EH (cell line): ENCODE measurements at places on chromosomes 5 and 9.

GRCh38 chr5:33072296-33072695 is 361.2 kb downstream of the NPR3 start:
- DNase-seq: no peak

GRCh38 chr5:172939071-172939470 is 20.2 kb upstream of the RPL26L1 start:
- DNase-seq: peak; percentile 68

GRCh38 chr9:134781591-134782302 is 98.9 kb upstream of the FCN2 start:
- no peak for DNase-seq

DNA sequence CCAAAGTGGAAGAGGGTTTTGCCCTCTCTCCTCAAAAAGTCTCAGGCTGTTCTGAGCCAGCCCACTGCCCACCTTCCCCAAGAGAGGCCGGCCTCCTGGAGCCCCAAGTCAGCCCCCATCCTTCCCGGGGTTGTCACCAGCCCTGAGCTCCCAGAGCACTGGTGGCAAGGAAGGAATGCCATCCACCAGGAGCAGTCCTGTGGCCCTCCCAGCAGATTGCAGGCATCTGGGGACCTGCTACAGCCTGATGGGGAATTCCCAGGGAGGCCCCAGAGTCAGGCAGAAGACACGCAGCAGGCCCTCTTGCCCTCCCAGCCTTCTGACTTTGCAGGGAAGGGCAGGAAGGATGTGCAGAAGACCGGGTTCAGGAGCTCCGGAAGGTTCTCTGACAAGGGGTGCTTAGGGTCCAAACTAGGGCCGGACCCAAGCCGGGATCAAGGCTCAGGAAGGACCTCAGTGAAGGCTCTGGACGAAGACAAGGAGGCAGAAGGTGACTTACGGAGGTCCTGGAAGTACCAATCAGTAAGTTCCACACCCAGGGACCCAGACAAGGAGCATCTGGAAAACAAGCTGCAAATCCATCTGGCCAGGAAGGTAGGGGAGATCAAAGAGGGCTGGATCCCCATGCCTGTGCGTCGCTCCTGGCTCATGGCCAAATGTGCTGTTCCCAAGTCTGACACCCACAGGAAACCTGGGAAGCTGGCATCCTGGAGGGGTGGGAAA is 3.7 kb downstream of the SPATA31E1 start:
- DNase-seq: no peak

- no peak for DNase-seq
Measured at GRCh38 chr5:147075187-147075586, 159.6 kb upstream of the STK32A start.

GRCh38 chr5:1995491-1995890 is 112.8 kb upstream of the IRX4 start:
- DNase-seq: no peak

- no peak for DNase-seq
Measured at GRCh38 chr5:110807169-110807568, 68.4 kb downstream of the SLC25A46 start.

DNA sequence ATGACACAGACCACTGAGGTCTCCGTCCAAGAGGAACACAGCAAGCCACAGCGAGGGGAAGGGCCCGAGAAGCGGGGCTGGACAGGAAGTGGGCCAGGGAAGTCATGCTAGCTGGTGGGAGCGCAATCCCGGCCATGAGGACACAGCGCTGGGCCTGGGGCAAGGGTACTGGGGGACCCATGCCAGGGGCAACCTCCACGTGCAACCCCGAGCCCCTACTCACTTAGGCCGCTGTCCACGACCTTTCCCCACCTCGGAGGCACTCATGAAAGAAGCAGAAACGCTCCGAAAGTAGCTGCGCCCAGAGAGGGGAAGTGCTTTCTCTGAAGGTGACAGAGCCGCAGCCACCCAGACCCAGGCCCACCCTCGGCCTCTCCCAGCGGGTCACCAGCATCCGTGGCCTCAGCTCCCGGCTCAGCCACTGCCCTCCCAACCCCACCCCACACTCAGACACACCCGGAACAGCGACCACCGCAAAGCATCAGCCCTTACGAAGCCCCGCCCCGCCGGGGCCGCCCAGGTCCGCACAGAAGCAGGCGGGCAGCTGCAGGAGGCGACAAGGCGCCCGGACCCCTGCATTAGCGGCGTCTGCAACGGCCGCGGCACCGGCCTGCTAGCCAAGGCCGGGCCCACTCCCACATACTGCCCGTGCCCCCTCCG is 782 bp downstream of the BICD2 start:
- peak; percentile 42 for DNase-seq

- peak; percentile 20 for DNase-seq
Measured at GRCh38 chr9:101409079-101409477, 10.4 kb downstream of the ZNF189 start.

DNA sequence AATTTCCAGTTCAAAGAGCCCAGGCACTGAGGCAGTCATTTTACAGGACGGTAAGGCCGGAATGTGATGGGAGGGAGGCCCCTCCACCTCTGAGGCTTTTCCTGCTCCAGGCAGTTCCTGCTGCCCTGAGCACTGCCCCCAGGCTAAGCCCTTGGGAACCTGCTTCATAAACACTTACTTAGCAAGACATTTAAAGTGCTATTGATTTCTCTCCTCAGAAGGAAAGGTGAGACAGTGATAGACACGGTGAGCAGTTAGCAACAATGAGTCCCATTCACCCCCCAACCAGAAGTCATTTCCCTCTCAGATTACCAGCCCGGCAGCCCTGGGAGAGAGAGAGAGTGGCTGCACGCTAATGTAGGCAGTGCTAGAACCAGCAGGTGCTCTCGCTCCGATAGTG is 462.5 kb downstream of the SPOCK1 start:
- DNase-seq: no peak

DNA sequence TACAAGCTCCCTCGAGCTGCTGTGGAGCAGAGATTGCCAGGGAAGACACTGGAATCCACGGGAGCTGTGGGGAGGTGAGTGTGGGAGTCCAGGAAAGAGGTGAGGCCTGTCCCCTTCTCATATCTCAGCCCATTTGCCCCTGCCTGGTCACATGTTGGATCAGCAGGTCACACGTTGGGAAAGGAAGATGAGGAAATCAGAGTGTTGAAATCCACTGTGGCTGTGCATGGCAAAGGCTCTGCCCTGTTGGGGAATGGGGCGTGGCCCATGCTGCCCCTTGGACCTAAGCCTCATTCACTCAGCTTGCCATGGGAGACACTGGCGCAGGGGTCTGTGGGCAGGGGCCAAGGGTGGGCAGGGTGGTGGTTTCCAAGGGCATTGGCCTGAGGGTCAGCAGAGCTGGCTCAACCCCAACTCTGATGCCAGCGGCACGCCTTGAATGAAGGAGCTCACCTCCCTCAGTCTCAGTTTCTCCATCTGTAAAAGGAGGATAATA is 85.4 kb upstream of the CPEB4 start:
- peak; percentile 39 for DNase-seq

- no peak for DNase-seq
Measured at GRCh38 chr5:75584641-75585040, 26.6 kb upstream of the ANKDD1B start.

DNA sequence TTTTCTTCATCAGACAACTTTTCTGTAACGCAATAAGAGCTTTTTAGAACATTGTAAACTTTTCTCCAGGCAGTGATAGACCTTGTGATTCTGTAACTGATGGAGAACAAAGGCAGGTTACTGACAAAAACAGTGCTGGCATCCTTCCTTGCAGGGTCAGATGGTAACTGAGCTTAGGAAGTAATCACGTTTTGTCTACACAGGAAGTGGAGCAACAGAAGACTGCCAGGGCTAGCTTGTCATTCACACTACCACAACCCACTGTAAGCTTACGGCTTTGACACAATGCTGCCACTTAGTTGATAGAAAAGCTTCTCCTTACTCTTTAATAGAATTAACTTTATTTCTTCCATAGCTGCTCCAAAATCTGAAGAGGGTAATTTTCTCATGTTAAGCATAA is 46.8 kb downstream of the FBN2 start:
- peak; percentile 41 for DNase-seq

DNA sequence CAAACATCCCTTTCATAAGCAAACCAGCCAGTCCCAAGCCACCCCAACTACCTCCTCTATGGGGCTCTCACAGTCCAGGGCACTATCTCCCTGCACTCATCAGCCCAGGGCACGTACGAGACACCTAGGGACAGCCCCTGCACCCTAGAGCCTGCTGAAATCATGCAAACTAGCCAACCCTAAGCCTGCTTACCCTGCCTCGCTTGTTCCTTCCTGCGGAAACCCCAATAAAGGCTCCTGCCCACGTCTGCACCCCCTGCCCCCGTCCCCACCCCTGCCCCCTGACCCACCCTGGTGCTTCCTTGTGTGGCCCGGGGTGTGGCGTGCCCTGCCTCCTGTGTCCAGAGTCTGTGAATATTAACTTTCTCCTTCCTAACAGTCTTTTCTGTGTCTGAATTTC is 135.9 kb downstream of the GADD45G start:
- no peak for DNase-seq

DNA sequence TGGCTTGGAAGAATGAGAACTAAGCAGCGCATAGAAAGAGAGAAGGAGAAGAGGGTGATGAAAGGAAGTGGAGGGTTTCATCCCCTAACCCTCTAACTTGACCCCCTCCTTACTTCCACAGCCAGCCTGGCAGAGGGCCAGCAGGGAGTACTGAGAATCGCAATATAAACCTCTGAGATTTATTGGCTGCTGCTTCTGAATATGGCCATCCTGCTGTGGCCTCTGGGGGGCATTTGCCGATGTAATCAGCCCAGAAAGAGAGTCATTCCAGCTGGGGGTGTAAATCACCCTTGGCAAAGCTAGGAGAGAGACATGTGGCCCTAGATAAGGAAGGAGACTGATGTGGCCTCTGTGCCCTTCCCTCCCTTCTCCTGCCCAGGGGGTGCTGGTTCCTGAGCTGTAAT is 960 bp upstream of the GFRA3 start:
- peak; percentile 5 for DNase-seq

DNA sequence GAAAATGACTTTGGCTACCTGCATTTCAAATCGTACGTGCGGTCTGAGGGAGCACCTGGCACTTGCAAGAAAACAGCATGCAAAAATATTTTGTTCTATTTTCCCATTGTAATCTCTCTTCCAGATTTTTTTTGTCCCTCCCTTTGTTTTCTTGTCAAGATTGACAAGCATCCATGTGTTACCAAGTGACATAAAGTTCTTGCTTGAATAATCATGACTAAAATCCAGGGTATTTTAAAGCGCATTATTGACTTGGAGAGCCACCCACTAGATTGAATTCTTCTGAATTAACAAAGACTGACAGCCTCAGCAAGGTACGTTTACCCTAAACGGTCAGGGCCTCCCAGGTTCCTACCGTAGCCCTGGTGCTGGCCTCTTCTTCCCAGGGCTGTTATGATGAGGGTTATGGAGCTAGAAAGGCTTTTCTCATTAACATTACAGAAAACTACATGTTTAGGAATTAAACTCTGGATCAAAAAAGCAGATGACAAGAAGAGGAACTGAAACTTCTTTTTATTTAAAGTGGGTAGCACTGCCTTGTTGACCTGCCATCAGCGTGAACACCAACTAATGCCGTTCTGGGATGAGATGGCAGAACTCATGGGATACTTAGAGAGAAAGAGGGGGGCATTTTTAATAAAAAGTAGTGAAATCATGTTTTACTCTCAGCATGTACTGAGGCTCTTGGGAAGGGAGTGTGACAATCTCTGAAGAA is 297.0 kb downstream of the EFNA5 start:
- no peak for DNase-seq

DNA sequence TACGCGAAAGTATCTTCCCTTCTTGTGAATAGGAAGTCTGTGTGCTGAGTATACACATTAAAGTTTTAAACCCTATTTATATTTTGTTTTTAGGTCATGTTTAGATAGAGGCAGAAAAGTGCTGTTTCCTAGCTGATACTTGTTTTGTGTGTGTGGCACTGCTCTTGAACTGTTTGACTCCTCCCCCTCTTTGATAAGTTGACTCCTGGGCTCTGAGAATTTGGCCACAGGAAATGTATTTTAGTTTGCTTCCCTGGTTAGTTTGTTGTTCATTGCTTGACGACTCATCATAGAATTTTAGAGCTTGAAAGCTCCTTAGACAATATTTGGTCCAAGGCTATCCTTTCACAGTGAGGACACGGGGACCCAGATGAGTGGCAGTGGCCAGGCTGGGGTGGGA is 2.0 kb upstream of the CDC14B start:
- DNase-seq: peak; percentile 55

- no peak for DNase-seq
Measured at GRCh38 chr5:39604491-39604890, 179.7 kb upstream of the DAB2 start.

- DNase-seq: no peak
Measured at GRCh38 chr5:164002628-164003027, 497.2 kb downstream of the MAT2B start.

DNA sequence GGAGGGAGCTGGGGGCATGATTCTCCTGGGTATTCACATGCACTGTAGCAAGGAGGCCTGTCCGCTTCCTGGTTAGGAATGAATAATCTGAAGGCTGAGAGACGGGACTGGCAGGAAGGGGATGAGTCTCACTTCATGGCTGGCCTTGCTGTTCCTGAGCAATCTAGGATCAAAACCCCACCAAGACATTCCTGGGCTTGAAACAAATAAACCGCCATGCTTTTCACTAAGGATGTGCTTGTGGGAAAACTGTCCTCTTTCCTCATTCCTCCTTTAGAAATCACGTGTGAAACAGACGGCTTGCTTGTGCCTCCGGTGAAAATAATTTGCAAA is 132.8 kb downstream of the MACROH2A1 start:
- DNase-seq: peak; percentile 30

DNA sequence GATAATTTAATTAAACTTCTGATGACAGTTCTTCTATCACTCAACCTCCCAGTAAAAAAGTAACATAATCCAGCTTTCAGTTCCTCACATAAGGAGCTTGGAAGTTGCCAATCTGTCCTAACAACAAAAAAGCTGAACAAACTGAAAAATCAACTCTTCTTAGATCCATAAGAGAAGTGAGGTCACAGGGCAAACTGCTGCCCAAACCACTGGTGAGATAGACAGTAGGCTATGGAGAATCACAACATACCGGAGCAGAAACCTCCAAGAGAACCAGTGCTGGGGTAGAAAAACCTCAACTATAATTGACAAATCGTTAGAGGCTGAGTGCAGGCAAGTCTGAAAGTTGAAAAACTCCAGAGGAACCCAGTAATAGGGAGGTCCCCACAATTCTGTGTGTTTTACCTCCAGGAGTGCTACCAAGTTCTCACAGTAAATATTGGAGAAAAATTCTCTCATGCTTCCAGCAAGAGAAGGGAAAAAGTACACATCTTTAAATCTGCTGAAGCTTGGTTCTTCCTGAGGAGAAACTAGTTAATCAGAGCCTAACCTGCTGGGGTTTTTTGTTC is 300.0 kb downstream of the PDE4D start:
- no peak for DNase-seq

- peak; percentile 46 for DNase-seq
Measured at GRCh38 chr9:129176701-129177442, 1.2 kb downstream of the IER5L start.

DNA sequence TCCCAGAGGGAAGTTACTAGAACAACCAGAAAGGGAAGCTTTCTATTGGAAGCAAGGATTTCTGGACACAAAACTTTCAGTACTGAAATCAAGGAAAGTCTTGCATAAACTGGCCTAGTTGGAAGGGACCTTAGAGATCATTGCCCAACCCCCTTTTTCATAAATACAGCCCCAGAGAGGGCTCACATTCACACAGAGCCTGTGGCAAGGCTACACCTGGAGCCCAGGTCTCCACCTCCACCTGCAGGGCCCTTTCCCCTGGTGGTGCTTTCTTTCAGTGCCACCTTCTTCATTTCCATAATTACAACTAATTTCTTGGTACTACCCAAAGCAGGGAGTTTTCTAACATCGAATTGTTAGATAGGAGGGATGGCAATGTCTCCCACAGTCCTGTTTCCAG is 85.7 kb downstream of the ADRB2 start:
- no peak for DNase-seq

- no peak for DNase-seq
Measured at GRCh38 chr9:13070612-13071595, 208.6 kb downstream of the MPDZ start.
